Effector memory CD4-positive, alpha-beta T cell (primary cell): ENCODE measurements at places on chromosomes 7 and 10.

- no peak for DNase-seq
Measured at GRCh38 chr7:149716007-149716931, 57.1 kb downstream of the ZNF467 start.

DNA sequence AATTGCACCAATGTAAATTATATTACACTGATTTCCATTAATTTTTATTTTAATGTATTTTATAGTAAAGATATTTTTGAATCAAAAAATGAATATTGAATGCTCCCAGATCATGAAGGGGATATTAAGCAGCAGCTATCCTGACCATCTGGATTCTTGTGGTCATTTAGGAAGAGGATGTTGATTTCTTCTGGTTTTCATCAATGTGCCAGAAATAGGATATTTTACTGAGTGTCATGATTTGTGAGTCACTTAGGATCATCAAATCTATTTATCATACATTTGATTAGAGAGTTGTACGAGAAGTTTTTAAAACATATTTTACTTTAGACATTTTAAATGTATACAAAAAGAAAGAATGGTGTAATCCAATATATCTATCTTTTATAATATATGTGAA is 366.3 kb upstream of the CHRM2 start:
- no peak for DNase-seq

DNA sequence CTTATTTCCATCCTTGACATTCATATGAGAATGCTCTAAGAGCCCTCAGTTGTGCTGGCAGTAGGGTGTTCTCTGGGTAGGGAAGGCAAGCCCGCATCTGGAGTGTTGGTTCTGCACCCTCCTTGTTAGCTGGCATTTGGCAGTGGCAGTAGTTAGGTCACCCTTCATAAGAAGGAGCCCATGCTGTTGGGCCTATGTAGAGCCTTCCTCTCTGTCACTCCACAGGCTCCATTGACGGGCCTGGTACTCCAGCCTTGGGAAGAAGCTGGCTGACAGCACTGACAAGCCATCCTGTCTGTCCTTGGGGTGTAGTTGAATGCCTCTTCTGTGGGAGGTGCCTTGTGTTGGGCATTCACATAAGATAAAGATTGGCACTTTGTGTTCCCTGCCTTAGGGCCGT is 89.7 kb downstream of the BMPR1A start:
- no peak for DNase-seq

- DNase-seq: no peak
Measured at GRCh38 chr7:55775051-55775420, 87.5 kb downstream of the SEPTIN14 start.

GRCh38 chr10:33506391-33506790 is 171.9 kb upstream of the NRP1 start:
- no peak for DNase-seq

DNA sequence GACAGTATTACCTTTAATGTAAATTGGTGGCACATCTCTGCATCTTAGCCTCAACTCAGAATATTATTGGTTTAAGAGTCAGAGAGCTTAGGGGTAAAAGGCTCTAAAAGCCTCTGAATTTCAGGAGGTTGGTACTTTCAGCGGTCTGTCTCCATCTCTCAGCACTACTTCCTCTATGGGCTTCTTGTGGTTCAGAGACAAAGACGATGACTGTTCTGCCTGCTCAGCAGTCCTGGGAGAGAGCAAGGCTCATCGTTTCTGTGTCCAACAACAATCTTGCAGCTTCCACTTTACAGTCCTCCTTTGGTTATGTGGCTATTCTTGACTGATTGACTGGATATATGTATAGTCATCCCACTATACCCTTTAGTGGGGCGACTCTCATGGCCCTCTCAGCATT is 394.7 kb downstream of the AUTS2 start:
- DNase-seq: no peak

- DNase-seq: no peak
Measured at GRCh38 chr10:80122746-80123145, 9.8 kb upstream of the PLAC9 start.

DNA sequence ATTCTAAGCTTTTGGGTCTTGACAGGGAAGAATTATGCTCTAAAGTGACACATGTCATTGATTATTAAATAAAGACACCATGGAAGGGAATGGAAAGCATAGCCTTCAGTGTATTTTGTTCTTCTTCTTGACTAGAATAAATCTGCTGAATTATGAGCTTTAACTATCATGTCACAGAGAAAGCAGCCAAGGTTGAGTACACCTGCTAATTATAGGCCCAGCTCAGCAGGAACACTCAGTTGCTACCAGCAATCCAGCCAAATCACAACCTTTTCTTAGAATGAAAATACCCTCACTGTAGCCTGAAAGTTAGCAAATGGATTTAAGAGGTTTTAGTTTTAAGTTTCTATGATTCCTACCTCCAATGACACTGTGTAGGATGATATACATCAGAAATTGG is 225.3 kb upstream of the RHOBTB1 start:
- no peak for DNase-seq

DNA sequence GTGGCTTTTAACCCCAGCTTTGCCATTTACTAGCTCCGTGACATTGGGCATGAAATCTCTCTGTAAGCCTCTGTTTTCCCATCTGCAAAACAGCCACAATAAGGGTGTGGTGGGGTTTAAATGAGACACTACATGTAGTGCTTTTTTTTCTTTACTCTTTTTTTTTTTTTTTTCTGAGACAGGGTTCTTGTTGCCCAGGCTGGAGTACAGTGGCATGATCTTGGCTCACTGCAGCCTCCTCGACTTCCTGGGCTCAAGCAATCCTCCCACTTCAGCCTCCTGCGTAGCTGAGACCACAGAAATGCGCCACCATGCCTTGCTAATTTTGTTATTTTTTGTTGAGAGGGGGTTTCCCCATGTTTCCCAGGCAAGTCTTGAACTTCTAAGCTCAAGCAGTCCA is 8.3 kb upstream of the DENND10 start:
- DNase-seq: no peak

DNA sequence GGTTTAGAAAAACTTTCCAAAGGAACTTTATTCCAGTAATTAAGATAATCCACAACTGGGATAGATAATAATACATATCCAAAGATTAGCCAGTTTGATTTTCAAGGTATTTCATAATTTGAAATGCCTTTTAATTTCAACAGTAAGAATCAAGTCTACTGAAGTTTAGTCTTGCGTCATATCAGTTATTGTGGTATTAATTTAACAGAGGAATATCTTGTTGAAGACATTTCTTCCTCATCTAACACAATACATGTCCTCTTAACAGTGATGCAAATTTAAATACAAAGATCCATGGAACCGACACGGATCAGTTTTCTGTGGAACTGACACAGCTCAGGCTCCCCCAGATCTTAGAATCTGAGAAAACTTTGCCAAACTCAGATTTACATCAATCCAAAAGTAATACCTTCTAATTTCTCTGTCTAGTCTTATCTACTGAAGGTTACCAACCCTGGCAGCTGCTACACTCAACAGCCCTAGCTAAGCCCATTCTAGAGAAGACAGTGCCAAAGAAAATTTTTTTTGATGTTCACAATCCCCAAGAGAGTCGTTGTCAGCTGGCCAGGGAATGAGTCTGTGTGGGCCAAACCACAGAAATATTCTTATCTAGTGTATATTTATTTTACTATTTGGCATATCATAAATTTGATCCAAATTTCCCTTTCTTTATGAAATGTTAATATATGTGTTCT is 365.2 kb upstream of the MEOX2 start:
- DNase-seq: no peak

GRCh38 chr7:112630565-112630964 is 149.8 kb downstream of the LSMEM1 start:
- DNase-seq: no peak

DNA sequence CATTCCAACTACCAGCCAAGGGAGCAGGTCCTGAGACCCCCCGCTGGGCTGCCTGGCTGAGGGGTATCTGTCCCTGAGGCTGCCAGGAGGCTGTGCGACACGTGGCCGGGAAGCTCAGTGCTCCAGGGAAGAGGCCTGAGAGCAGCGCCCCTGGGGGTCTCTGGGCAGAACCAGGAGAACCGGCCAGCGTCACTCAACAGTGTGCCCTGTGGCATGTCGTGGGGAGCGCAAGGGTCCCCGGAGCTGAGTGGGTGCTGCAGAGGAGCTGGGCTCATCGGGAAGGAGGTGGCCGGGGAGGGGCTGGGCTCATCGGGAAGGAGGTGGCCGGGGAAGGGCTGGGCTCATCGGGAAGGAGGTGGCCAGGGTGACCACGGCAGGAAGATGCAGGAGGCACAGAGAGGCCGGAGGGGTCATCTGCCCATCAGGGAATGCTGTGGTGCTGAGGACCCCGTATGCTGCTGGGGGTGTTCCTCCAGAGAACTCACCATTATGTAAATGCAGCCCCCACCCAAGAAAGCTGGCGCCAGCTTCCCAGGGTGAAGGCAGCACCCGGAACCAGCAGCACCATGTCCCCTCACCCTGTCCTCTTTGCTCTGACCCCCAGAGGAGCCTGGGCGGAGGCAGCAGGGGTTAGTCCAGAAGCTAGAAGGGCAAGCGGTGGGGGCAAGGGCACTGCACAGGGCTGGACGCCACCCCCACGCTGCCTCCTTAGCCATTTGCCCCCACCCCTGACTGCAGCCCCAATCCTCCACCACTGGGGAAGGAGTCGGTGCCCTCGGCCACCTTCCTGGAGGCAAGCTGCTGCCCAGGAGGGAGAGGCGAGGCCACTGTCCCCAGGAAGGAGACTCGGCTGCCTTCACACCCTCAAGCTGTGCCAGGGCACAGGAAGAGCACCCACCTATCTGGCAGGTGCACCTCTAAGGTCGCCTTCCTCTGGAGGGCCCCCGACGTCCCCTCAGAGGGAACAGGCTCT is 33.3 kb downstream of the CALML3 start:
- no peak for DNase-seq

- no peak for DNase-seq
Measured at GRCh38 chr7:112930787-112931186, 140.6 kb upstream of the TMEM168 start.

- DNase-seq: no peak
Measured at GRCh38 chr7:114790521-114790920, 131.4 kb upstream of the MDFIC start.

- no peak for DNase-seq
Measured at GRCh38 chr10:9331583-9332008, 1277.1 kb downstream of the GATA3 start.

DNA sequence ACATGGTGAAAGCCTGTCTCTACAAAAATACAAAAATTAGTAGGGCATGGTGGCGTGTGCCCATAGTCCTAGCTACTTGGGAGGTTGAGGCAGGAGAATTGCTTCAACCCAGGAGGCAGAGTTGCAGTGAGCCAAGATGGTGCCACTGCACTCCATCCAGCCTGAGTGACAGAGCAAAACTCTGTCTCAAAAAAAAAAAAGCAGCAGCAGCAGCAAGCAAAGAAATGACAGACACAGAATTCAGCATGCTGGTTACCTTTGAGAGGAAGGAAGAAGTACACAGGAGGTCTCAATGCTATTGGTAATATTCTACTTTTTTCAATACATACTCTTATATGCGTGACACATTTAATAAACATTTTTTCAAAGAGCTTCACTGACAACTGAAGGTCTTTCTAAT is 81.3 kb downstream of the ZFAND4 start:
- DNase-seq: no peak

DNA sequence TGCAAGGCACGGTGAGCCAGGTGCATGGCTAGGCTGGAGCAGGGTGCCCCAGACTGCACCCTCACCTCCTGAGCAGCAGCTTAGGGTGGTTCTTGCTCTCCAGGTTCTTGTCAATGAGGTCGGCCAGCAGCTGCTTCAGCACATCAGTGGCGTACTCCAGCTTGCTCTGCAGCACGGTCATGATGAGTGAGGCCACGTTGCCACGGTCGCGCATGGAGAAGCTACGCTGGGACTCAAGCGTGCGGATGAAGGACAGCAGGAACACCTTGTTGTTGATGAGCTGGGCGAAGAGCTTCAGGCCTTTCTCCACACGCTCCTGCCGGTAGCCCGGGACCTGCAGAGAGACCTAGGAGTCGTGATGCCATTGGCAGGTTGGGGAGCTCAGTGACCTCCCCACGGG is 408.0 kb downstream of the PLXNA4 start:
- DNase-seq: no peak

GRCh38 chr7:133365917-133366316 is 113.0 kb downstream of the EXOC4 start:
- DNase-seq: no peak

- no peak for DNase-seq
Measured at GRCh38 chr7:148014541-148014940, 576.0 kb upstream of the C7orf33 start.

DNA sequence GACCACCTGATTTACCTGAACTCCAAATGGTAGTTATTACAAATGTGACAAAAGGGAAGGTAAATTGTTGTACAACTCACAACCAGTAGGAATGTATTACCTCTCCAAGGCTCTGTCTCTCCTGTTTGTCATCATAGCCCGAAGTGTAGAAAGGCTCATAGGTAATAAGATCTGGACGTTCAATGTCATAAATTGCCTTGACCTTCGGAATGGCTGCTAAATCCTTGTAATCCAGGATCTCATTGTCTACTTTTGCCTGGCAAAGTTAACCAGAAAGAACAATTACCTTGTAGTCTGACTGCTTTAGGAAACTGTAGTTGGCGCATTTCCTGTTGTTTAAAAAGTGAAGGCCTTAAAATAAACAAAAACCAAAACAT is 68.6 kb upstream of the AFAP1L2 start:
- no peak for DNase-seq

DNA sequence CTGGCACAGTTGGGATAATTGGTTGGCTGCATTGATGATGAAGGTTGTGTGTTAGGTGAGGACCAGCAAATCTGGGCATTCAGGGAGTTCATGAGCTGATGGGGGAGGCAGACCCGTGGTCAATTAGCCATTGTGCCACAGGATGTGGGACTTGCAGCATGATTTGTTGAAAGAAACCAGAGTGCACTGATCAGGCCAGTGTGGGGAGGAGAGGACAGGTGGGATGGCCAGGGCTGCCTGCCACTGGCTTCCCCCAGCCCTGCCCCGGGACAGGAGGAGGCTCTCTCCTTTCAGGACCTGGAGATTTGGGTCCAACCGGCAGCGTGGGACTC is 4.3 kb downstream of the CLIP2 start:
- DNase-seq: no peak

DNA sequence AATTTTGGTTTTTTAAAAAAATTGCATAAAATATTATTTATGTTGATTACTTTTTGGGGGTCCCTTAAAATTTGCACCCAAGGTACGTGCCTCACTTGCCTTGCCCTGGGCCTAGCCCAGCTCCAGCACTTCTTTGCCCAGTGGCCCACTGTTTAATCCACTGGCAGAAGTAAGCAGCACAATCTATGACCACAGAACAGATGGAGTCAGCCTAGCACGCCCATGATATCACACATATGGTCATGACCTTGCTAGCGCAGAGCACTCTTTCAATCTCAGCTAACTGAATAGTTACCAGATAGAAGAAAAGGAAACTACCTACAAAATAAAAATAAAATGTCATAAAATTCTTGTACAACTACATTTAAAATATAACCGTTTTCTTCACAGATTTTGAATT is 5.6 kb downstream of the OGA start:
- no peak for DNase-seq

- DNase-seq: no peak
Measured at GRCh38 chr7:112101201-112101846, 104.9 kb downstream of the DOCK4 start.

GRCh38 chr7:43769281-43769680 is 10.8 kb downstream of the BLVRA start:
- no peak for DNase-seq

- no peak for DNase-seq
Measured at GRCh38 chr7:84017651-84018050, 176.9 kb downstream of the SEMA3A start.
